ENCODE measurements at places on chromosomes 16 and 17.

DNA sequence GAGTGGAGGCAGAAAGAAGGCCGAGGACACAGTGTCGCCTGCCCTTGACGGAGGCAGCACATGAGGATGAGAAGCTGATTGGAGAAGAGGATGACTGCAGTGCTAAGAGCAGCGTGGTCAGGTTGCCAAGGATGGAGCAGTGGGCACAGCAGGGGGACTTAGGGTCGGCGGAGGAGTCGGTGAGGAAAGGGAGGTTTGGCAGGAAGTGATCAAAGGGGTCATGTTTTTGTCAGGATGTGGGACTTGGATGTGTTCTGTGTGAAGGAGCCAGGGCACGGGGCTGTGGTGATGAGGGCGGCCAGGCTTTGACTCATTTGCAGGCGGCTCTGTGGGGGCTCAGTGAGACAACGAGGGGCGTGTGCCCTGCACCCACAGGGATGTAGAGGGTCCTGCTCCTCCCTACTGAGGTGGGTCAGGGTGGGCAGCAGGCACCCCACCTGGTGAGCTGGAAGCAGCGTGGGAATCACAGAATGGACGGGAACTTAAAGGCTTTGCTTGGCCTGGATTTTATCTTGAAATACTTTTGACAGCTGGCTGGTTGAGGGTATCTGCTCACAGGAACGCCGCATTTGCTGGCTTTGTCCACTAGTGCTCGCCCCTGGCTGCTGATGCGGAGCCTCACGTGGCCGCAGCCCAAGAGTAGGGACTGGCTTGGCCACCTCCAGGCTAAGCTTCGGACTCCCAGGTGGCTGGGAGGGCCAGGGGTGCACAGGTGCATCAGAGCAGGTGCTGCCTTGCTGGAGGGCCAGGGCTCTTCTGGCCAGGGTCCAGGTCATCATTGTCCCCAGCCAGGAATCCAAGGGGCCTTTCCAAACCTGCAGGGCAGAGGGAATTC lies 6.0 kb downstream of the MPG start:
- no peak for DNase-seq

DNA sequence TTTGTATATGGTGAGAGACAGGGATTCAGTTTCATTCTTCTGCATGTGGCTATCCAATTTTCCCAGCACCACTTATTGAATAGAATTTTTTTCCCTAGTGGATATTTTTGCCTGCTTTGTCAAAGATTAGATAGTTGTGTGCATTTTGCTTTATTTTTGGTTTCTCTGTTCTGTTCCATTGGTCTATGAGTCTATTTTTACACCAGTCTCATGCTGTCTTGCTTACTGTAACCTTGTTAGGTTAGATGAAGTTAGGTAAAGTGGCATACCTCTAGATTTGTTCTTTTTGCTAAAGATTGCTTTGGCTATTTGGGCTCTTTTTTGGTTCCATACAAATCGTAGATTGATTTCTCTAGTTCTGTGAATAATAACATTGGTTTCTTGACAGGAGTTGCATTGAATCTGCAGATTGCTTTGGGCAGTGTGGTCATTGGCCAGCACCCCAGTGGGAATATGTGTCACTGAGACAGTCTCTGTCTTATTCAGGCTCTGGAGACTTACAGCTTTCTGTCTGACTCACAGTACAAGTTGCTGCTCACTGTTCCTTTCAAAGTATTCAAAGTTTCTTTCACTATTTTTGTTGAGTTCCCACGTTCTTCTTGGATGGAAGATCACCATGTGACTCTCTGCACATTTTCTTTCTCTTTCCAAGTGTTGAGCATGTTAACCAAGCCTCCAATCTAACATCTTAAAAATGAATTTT lies 709.1 kb downstream of the CDH11 start:
- no peak for DNase-seq

DNA sequence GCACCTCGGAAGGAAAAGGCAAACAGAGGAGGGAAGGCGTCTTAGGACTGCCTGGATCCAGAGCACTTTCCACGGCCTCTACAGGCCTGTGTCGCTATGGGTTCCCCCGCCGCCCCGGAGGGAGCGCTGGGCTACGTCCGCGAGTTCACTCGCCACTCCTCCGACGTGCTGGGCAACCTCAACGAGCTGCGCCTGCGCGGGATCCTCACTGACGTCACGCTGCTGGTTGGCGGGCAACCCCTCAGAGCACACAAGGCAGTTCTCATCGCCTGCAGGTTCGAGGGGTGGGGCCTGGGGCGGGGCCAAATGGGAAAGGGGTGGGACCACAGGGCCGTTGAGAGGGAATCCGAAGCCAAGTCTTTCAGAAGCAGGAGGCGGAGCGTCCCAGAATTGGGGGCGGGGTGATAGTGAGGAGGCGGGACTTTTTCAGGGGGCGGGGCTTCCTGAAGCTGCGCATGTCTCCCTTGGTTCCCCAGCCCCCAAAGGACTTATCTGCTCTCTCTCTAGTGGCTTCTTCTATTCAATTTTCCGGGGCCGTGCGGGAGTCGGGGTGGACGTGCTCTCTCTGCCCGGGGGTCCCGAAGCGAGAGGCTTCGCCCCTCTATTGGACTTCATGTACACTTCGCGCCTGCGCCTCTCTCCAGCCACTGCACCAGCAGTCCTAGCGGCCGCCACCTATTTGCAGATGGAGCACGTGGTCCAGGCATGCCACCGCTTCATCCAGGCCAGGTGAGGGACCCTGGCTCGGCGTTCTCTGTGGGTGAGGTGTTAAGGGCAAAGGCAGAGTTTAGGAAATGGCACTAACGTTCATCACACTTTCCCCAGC lies 939 bp downstream of the BCL6B start:
- peak; percentile 100 for DNase-seq

DNA sequence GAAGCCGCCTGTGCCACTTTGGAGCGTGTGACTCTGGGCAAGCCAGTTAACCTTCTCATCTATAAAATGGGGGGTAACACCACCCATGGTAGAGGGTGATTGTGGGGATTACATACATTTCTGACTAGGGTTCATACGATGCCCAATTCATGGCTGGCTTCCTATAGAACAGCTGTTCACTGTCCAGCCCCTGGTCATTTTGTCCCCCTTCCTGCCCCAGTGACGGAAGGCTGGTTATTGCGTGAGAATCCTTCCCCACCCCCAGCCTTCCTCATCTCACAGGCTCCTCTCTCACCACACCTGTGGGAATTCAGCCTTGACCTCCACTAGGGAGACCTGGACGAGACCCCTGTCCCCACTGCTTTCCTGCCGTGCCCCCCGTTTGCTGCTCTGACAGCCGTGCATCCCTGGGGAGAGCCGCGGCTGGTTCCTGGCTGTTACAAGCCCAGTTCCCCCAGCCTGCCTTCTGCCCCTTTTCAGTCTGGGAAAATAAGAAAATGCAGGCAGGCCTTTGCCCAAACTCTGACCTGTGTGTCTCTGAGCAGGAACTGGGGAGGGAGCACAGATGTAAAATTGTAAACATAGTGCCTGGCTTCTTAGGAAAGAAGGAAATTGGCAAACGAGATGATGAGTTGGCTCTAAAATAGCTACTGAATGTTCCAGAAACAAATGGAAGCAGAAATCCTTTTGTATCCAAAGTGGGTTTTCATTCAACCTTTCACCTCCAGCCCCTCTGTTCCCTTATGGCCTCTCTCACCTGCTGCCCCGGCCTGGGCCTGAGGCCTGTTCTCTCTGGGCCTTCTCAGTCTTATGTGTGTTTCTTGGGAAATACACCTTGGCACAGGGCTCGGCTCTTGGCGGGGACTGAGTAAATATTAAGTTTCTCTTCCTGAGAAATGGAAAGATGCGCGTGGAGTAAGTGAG lies 67.3 kb downstream of the OR1D5 start:
- no peak for DNase-seq

GRCh38 chr17:10683853-10684252 lies 13.5 kb downstream of the SCO1 start:
- DNase-seq, result no peak

DNA sequence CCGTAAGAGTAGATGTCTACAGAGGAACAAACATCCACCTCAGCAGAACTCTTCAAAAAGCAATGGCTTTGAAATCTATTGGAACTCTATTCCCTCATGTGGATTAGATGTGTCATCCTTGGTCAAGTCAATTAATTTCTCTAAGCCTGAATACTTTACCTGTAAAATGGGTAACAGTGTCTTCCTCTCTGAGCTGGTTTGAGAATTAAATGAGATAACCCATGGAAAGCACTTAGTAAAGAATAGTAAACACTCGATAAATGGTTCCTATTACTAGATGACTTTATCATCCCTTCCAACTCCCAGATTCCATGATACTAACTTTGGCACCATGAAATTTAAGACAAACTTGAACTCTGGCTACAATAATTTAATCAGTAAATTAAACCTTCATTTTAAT lies 89.1 kb downstream of the SKAP1 start:
- DNase-seq, result no peak

- DNase-seq, result no peak
Observed at GRCh38 chr16:81686391-81687130, 92.5 kb upstream of the PLCG2 start.

DNA sequence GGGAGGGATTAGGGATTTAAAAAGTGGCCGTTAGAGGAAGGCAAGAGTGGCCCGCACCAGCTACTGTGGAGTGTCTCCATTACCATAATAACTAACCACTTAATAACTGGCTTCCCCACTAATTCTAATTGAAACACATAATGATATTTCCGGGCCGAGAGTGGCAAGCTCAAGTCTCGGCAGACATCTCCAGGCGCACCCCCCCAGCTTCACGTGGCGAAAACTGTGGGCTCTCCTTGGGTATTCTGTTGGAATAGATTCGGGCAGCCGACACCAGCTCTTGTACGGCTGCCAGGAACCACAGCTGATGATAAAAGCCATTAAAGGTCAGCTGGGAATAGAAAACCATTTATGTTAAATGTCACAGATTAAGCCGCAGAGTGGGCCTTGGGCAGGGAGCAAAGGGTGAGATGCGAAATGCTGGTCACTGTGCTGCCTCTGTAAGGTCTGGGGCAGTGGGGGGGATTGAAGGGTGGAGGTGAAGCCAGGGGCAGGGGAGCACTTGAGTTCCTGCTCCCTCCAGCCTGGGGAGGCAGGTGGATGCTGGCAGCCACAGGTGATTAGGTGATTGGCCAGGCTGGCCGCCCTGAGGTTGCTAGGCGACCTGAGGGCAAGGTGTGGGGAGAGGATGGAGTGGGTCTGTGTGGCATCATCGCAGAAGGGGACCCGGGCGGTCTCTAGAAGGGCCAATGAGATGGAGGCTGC lies 115.6 kb upstream of the SDK2 start:
- DNase-seq, result no peak

DNA sequence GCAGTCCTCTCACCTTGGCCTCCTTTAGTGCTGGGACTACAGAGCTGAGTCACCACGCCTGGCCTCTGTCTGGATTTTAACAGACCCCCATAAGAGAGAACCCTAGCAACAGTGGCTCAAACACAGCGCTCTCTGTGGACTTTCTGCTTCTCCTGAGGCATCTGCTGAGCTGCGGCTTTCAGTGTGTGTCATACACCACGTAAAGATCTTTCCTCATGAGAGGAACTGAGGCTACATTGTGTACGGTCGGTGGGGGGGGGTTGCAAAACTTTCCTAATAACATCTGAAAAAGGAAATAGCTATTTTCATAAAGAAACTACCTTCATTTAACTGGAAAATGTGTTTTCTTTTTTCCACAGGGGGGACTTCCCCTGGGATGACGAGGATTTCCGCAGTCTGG lies 32.9 kb downstream of the DEF8 start:
- DNase-seq, result no peak

DNA sequence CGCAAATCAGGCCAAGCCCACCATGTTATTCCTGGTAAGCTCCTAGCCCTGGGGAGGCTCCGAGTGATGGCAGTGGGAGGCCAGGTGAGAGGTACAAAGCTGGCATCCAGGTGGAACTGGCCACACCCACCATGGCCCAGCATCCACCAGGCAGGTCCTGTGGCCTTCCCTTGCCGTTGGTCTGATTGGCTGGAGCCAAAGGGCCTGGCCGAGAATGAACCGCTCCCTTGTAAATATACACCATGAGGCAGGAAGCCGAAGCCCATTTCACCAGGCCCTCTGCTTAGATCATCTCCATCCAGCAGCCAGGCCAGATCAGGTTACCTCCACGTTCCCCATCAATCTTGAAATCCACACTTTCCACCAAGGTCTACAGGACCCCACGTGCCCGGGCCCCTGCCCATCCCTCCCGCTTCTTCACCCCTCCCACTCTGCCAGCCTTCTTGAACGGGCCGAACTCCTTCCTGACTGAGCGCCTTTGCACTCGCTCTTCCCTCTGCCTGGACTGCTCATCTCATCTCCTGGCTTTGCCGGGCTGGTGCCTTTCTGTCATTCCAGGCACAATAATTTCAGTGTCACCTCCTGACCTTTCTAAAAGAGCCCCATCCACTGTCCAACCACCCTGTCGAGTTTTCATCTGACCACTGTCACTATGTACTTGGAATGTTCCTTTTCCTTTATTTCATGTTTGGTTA lies 5.8 kb downstream of the SOCS1 start:
- DNase-seq, result peak; percentile 81

DNA sequence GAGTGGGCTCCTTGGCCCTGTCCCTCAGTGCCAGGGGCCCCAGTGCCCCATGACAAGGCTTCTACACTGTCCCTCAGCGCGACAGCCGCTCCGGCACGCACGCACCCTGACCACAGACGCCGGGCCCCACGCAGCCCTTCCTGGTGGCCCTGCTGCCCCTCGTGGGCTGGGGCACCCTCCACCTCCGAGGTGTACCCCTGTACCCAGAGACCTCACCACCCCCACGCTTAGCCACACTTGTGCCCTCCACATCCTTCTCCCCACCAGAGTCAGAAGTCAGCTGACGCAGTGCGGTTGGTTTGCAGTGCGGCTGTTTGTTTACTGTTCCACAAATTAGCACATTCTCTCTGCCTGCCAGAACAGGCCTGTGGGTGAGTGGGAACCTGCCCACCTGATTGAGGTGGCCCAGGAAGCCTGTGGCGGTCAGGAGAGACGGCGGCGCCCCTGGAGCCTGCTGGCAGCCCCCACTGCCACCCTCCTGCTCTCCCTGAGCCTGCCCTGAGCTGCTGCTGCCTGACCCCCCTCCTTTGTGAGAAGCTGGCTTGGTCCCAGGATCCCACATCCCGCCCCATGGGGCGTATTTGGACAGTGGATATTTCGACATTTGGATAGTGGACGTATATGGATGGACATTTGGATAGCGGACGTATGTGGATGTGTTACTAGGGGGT lies 38.0 kb upstream of the CDH15 start:
- DNase-seq, result no peak

GRCh38 chr17:71234349-71234748 lies 886.5 kb upstream of the SOX9 start:
- DNase-seq, result no peak

DNA sequence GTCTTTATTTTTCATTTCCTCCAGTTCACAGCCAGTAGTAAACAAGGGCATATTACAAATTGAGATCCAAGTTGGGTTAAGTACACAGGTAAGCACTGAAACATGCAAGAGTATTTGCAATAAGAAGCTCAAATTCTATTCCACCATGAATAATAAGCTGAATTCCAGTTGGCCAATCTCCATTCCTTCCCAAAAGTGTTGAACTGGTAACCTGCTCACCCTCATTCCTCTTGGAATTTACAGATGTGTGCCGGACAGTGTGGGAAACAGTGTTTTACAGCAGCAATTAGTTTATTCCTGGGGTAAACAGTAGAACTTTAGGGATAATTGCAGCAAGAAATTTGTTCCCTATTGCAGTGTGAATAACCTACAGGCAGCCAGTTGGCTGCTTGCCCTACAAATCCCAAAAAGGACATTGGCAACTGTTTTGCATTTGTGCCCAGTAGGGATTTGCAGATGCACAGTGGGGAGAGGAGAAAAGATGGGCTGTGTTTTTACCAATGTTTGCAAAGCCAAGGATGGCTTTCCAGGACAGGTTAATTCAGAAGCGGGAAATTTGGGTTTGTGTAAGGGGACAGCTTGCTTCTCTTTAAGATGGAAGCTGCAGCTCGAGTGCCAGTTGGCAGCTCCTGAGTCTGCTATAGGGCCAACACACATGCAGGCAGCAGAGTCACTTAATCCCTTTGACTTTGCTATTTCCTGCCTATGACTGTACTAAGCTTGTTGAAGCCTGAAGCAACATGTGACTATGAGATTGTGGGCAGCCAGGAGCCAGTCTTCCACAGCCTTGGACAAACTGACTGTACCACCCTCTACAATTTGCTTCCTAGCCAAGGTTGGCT lies 318.9 kb downstream of the MAP2K6 start:
- DNase-seq, result no peak

Data from H9 (cell line).